ENCODE measurements at places on chromosomes 3 and 15.

DNA sequence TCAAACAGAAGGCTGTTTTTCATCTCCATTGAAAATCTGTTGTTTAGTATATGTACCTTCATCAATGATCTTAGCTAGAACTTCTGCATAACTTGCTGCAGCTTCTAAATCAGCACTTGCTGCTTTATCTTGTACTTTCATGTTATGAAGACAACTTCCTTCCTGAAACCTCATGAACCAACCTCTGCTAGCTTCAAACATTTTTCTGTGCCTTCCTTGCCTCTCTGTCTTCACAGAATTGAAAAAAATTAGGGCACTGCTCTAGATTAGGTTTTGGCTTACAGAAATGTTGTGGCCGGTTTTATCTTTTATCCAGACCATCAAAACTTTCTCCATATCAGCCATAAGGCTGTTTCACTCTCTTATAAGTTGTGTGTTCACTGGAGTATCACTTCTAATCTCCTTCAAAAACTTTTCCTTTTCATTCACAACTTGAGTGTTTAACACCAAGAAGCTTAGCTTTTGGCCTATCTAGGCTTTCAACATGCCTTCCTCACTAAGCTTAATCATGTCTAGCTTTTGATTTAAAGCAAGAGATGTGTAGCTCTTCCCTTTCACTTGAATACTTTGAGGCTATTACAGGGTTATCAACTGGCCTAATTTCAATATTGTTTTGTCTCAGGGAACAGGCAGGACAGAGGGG, 78.6 kb downstream of the IGSF11 start:
- DNase-seq, result no peak

- no peak for DNase-seq
These were observed 12.0 kb downstream of the SLCO3A1 start for GRCh38 chr15:91865486-91865885.

DNA sequence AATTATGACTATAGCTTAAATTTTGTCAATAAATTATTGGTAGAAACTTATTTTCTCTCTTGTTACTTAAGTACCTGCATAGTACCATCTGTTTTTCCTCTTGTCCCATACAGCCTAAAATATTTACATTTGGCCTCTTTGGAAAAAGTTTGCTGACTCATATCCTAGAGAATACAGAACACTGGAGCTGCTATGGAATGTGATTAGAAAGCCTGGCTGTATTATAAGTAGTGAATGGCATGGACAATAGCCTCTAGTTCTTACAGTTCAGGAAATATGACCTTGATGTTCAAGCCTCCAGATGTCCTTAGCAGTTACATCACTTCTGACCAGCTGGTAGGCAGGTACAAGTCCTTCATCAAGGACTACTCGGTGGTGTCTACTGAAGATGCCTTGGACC, 28.3 kb downstream of the ST8SIA2 start:
- DNase-seq, result no peak

GRCh38 chr3:42544492-42545283, 37.1 kb downstream of the SEC22C start:
- no peak for DNase-seq

GRCh38 chr3:186094271-186094670, 14.6 kb downstream of the ETV5 start:
- DNase-seq, result no peak

GRCh38 chr3:105359098-105359762, 7.5 kb upstream of the ALCAM start:
- DNase-seq, result no peak

DNA sequence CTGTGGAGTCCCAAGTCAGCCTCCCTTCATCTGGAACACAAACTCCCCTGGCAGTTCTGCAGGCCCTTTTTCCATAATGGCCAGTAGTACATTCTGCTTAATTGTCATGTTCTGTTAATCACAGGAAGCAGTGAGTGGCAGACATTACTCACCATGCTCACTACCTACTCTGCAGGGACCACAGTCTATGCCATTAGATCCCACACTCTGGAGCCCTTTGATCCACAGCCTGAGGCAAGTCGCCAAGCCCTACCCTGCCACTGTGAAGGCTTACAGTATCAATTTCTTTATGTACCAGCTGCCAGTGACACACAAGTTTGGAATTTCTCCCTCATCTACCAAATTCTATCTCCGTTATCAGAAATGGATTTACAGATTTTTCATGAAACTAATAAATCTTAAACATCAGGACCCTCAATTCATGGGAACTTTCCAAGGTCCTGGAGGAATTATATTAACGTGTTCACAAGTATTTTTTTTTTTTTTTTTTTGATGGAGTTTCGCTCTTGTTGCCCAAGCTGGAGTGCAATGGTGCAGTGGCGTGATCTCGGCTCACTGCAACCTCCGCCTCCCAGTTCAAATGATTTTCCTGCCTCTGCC, 20.6 kb upstream of the WWTR1 start:
- no peak for DNase-seq

GRCh38 chr3:65888196-65888595, 150.5 kb downstream of the MAGI1 start:
- no peak for DNase-seq

- no peak for DNase-seq
These were observed 4.6 kb downstream of the TPRA1 start for GRCh38 chr3:127585813-127586413.

DNA sequence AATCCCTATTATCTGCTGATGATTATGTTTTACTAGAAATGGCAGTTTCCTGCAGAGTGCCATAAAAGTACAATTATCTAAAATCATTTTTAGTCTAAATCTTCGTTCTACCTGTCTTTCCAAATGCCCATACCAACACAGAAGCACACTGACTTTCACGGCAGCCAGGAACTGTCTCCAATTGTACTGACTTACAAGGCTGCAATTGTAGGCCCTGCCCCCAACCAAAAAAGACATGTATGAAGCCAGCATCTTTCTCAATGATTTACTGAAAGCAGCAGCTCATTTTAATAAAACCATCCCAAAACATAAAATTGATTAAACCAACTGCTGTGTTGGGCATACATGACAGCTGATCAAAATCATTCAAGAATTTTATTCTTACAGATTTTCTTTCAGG, 119.0 kb downstream of the TBC1D5 start:
- DNase-seq, result no peak

DNA sequence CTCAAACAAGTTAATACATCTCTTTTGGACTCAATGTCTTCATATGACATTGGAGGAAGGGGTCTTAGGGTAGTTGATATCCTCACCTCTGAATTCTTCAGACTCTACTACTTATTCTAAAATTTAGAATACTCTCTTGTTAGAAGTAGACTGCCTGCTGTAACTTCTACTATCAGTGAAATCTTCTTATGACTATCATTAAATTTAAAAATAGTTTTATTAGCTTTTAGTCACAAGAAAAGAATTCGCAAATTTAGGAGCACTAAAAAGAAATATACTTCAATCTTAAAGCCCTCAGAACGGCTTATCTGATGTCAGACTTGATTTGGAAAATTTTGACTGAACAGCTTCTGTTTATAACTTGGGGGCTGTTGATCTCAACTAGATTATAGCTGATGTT, 67.1 kb upstream of the TTC14 start:
- no peak for DNase-seq

DNA sequence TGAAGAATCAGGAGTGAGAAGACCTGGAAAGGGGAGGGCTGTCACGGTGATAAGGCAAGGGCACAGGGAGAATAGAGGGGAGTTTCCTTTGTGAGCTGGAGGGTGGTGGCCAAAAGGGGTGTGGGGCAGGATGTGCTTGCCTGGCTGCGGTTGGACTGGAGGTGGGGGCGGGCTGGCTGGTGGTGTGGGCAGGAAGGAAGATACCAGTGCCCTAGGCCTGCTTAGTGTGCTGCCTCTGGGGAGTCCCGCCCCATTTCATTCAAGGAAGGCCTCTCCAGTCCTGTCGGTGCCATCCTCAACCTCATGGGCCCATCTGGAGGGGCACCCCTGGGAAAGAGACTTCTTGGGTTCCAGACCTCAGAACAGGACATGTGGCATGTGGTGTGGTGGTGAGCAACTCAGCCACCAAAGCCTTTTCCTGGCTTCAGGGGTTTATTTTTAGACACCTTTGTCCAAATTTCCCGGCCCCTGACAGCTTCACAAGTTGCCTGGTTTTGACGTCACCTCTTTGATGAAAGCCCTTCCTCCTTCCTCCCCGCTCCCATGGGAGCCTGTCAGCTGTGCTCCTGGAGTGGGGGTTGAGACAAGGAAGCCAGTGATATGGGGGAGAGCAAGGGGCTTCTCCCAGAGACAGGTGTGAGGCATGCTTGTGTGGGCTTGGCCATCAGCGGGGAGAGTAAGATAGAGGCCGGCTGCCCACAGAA, 15.6 kb downstream of the TEX264 start:
- peak; percentile 77 for DNase-seq

DNA sequence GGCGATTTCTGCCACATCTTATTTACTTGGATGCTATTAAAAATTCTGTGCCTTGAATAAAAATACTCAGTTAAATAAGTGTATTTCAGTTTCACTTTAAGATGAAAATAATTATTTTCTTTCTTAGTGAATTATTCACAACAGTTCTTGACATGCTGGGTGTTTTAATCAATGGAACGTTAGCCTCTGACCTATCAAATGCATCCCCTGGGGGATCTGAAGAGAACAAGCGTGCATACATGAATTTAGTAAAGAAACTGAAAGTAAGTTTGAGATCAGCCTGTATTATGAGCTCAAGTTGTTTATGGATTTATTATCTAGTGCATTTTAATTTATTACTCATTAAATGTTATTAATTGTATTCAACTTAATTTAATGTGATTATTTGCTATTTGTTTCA, 597 bp downstream of the P2RY12 start:
- DNase-seq, result no peak

GRCh38 chr15:69841113-69841828, 256.4 kb downstream of the TLE3 start:
- DNase-seq, result no peak

DNA sequence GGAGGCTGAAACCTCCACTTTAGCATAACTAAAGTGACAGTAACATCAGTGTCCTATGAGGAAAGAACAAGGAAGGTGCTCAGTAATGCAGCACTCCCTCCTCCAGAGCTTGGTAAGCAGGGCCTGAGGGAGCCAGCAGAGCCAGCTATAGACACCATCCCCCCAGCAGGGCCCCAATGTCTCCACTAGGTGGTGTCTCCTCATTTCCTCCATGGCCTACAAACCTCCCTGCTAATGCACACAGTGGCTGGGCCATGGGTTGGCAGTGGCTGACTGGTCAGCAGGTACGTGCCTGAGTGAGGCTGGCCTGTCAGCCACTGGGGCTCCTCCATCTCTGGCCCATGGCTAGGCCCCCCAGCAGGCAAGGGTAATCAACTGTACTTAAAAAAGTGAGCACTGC, 13.6 kb downstream of the MRPS25 start:
- DNase-seq, result peak; percentile 50

DNA sequence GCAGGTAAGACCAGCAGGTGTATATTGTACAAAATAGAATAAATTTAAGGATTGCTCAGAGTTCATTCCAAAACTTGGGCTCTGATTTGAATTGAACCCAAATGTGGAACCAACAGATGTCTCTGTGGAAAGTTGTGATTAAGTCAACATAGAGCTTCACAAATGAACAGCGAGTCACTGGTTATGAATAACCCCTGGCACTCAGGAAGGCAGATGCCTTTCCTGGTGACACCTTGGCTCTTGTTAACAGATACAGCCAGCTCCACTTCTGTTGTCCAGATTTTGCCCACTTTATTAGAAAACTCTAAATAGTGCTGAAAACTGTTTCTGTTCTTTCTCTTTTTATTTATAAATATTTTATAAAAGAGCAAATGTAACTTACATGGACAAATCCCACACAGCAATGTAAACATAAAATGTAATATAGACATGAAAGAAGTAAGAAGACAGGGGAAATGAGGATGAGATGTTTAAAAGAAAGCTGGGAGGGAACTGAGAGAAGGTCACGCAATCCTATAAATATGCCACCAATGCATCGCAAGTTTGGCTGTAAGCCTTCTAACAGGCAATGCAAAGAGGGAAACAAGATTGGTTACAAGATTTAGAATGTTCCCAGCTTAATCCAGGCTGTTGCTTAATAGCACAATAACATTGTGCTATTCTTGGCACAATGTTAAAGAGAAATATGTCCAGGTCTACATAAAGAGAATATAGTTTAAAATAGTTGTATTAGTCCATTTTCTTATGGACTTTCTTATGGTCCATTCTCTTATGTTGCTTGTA, 495.5 kb downstream of the TAFA4 start:
- no peak for DNase-seq

DNA sequence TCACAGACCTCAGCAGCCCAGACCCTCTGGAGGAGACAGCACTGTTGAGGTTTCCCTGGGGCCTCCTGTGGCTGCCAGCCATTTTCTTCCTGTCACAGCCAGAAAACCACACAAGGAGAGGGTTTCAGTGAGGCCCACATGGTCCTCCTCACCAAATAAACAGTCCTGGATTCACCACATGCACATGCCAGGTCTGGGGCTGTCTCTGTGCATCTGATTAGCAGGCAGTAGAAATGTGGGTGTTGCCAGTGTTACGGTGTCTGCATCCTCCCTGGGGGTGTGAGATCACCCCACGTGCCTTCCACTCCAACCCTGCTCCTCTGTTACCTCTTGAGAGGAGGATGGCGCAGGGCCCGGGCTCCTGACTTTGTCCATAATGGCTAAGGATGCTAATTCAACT, 140.4 kb downstream of the CHDH start:
- no peak for DNase-seq

DNA sequence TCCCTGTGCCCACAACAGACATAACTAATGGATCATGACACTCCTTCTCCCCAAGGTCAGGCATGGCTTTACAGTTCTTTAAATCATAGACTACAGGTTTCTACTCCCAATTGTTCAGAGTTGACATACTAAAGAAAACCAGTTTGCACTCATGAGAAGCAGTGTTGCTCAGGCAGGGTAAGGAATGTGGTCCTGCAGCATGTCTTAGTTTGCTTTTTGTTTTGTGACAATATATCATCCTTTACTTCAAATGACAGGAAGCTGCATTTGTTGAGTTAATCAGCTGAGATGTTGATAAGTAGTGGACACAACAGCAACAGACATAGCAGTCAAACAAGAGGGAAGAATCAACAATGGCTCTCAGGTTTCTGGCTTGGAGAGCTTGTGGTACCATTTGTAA, 267.5 kb downstream of the SLCO3A1 start:
- DNase-seq, result no peak

DNA sequence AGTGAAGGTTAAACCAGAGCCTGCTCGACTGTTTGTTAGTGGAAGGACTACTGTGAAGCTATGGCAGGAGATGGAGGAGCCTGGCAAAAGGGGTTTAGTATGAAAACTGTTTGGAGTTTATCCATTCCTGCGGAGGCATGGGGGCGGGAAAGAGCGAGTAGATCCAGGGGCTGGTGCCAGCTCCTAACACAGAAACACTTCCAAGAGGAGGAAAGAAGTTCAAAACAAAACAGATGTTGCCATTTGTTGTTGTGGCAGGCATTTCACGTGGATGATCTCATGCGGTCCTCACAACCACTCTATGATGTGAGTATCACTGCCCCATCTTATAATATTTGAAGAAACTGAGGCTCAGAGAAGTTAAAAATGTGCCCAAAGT, 30.7 kb upstream of the KY start:
- DNase-seq, result no peak

GRCh38 chr3:16102905-16103364, 71.5 kb upstream of the GALNT15 start:
- no peak for DNase-seq

GRCh38 chr3:171950373-171950772, 89.0 kb upstream of the FNDC3B start:
- no peak for DNase-seq

GRCh38 chr3:17972030-17972429, 229.6 kb upstream of the TBC1D5 start:
- no peak for DNase-seq

- DNase-seq, result no peak
These were observed 113.8 kb upstream of the EPHA6 start for GRCh38 chr3:96700322-96701315.

- DNase-seq, result no peak
These were observed 73.9 kb upstream of the MFGE8 start for GRCh38 chr15:88986949-88987590.

Data from stimulated activated CD4-positive, alpha-beta T cell treated with anti-CD3 and anti-CD28 coated beads, Interleukin-4, amount 100 ng/mL, for 24 hours (primary cell).